ENCODE measurements at places on chromosomes 16 and 17.

DNA sequence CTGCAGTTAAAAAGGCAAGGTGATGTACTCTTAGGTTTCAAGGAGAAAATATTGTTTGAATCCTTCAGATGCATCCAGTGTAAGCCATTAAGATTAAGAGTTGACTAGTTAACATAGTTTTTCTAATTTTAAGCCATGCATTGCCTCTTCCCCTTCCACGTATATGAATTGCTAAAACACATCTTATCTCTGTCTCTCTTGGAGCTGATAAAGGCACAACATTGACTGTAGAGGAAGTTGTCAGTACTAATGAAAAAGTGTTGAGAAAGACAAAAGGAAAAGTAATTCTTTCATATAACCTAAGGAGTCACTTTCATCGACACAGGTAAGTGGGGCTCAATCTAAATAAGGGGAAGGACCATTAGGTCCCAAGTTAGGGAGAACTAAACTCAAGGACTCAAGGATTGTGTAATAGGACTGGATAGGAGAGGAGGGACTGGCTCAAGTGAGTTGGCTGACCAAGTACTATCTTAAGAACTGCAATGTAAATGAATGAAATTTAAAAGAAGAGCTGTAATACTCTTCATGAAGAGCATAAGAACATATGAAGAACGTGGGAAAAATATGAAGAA lies 55.6 kb downstream of the GRB7 start:
- DNase-seq = no peak

DNA sequence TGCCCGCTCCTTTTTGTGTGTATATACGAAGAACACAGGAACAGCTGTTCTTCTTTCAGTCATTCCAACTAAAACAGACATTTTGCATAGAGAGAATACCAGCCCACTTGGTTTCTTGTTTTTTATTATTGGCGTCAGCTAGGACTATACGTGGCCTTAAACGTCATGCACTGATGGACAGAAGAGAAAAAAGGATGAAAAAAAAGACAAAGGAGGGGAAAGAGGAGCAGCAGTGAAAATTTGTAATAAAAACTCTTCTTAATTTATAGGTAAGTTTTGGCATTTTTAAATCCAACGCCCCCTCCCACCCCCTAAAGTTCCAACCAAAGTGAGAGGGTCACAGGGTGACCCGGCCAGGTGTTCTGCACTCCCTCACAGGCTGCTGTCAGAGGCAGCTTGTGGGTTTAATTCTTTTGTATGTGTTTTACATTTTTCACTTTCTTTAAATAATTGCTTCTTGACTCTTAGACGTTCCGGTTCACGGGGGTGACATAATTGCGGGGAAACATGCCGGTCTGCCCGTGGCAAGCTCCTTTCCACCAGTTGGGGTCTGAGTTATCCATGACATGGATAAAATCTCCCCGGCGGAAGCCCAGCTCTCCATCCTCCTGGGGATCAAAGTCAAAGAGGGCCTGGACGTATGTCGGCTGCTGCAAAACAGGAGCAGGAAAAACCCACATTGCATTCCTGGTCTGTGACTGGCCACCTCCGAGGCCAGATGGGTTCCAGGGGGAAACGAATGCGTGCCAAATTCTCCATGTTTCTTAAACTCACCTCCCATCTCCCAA lies 30.9 kb upstream of the SLC25A19 start:
- DNase-seq = no peak

GRCh38 chr17:79811011-79811867 lies 14.4 kb upstream of the CBX8 start:
- no peak for DNase-seq

DNA sequence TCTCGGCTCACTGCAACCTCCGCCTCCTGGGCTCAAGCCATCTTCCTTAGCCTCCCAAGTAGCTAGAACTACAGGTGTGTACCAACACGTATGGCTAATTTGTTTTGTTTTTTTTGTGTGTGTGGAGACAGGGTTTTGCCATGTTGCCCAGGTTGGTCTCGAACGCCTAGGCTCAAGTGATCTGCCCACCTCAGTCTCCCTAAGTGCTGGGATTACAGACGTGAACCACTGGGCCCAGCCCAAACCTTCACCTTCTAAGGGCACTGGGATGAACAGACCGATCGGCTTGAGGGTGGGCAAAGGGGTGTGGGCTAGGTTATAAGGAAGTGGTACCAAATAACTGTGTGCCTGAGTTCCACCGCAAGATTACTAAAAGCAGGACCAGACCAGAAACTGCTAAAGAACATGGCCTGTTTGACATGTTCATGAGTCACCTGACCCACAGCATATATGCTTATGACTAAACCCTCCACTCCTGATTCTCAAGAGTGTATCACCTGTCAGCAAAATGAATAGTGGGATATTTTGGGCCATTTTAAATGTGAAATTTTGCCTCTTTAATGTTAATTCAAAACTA lies 8.1 kb downstream of the TMEM97 start:
- DNase-seq = no peak

- DNase-seq = no peak
These were observed 18.4 kb downstream of the GLP2R start for GRCh38 chr17:9844153-9844552.

GRCh38 chr17:67435786-67436185 lies 58.7 kb downstream of the PITPNC1 start:
- DNase-seq = no peak
